ENCODE measurements at places on chromosomes 5 and 9. TPM values are rescaled to one million over a fixed set of nuclear protein-coding genes. Genes with fewer than 3 reads are reported as not detected.

DNA sequence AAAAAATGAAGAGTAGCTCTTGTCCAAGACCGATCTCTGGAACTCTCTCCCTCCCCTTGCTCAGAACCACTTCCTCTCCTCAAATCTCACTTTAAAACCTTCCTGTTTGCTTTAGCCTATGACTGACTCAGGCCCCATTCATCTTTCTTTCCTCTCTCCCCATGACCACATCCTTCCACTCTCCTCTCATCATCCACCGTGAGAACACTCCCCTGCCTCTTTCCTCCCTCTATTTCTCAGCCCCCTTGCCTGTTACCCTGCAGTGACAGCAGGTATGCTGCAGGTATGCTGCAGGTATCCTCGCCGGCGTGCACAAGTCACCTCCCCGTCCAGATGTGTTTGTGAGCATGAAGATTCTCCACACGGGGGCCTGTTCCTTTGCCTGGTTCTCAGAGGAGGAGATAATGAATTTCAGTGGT lies 505.3 kb downstream of the CCDC171 start:
- H3K4me3 ChIP-seq = no peak overlapping the region
- no peaks in the 10 kb centered on the region for H3K4me1 ChIP-seq
- H3K36me3 ChIP-seq = no peaks in the 10 kb centered on the region
- no peaks in the 10 kb centered on the region for H3K27me3 ChIP-seq
- H3K27ac ChIP-seq = no peak overlapping the region
- no peak for DNase-seq

- DNase-seq = no peak
- H3K4me1 ChIP-seq = no peaks in the 10 kb centered on the region
- no peak overlapping the region for H3K4me3 ChIP-seq
- H3K27ac ChIP-seq = no peak overlapping the region
Measured at GRCh38 chr9:14563902-14564624, 129.2 kb downstream of the ZDHHC21 start.

- H3K36me3 ChIP-seq = no peaks in the 10 kb centered on the region
- H3K27me3 ChIP-seq = peaks cover 38% of the 10 kb centered on the region
- H3K27ac ChIP-seq = no peak overlapping the region
- no peak overlapping the region for H3K4me3 ChIP-seq
Measured at GRCh38 chr9:93814077-93814956, 140.8 kb downstream of the BARX1 start.

The SV2C gene
- total RNA-seq = 1.8 TPM

Measured in stomach (tissue), 19 donors.